ENCODE measurements at places on chromosomes 7 and 10.

GRCh38 chr10:123269675-123270074 lies 115.5 kb downstream of the BUB3 start:
- no peak for DNase-seq

DNA sequence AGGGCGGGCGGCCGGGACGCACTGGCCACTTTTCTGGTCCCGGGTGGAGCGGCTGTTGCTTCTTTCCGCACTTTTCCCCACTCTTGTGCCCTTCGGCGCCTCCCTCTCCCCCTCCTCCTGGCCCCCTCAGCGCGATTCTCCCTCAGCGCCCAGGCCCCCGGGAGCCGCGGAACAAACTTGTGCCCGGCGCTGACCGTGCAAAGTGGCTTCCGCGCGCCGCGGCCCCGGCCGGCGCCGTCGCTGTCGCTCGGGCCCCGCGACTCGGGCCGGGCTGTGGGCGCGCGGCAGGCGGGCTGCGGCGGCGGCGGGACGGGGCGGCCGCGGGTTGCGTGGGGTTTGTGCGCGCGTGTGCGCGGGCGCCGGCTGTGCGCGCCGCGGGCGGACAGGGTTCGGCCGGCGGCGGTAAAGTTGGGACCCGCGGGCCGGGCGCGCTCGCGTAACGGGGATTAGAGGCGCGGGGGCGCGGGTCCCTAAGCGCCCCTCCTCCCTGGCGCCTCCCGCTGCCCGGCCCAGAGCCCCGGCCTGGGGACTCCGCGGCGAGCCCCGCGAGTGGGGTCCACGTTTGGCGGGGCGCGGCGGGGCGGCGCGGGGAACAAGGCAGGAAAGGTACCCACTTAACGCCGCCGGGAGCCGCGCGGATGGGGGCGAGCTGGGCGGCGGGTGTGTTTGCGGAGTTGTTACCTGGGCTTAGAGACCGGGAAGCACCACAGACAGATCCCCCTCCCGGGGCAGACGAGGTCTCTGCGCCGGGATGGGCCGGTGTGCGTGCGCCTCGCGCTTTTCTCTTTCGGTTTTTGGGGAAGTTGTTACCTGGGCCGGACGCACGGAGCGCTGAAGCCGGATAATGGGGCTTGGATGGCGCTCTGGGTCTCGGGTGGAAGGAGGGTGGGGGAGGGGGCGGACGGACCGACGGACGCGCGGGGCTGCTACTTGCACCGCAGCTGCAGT lies 860 bp downstream of the ZEB1 start:
- DNase-seq = peak; percentile 63

DNA sequence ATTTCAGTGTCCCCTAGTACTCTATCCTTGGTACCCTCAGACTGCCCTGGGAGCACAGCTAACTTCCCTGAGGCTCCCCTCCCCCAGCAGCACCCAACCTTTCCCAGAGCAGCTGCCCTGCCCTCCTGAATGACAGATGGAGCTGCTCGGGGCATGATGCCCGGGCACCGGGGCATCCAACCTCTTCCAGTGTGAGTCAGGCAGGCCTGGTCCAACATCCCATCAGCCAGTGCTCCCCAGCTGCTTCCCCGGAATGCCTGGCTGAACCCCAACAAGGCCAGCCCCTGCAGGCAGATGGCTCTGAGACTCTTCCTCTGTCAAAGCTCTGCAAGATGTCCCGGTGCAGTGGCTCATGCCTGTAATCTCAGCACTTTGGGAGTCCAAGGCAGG lies 11.9 kb upstream of the TSPAN15 start:
- DNase-seq = no peak

- no peak for DNase-seq
Measured at GRCh38 chr7:121352323-121352722, 23.5 kb downstream of the WNT16 start.

DNA sequence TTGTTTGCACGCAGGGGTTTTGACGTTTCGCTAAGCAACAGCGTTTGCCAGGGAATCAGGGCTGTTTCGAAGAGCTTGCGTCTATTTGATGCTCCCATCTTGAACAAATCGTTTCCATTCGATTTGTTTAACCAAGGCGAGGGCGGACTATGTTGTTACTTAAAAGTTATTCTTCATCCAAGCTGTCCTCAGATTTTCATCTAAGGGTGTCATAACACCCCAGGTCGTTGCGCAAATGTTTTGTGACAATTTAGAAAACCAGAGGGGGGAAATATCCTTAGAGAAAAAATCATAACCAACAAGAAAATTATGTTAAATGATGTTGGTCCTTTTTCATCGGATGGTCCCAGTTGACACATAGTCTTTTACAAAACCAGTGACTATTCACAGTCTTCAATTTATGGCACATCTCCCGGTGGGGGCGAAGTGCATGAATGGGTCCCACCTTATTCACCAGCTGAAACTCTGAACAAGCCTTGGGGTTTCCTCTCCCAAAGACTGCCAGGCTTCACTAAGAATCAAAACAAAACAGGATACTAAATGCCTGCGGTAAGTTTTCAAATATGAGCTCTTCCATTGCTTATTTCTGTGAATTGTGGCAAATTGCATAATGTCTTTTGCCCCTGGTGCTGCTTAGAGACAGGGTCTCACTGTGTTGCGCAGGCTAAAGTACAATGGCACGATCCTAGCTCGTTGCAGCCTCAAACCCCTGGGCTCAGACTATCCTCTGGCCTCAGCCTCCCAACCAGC lies 109.9 kb downstream of the REEP3 start:
- DNase-seq = no peak

GRCh38 chr7:158432369-158433341 lies 155.0 kb downstream of the PTPRN2 start:
- DNase-seq = no peak

- no peak for DNase-seq
Measured at GRCh38 chr7:132024290-132024689, 467.9 kb upstream of the PODXL start.

- DNase-seq = no peak
Measured at GRCh38 chr7:120695848-120696247, 162.1 kb downstream of the TSPAN12 start.

DNA sequence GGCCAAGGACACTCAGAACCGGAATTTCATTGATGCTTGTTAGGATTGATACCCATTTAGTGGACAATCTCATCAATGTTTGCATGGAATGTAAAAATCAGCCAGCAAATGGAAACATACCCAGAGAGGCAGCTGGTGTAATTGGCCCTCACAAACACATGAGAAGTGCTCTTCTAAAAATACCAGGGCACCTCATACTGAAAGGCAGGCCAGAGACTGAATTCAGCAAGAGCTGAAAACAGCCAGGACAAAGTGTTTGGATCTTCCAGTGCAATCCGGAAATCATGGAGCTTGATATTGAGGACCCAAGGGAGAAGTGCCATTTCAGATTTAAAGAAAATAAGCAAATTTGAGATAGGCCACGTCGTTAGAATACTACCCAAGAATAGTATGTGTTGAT lies 498.6 kb downstream of the GALNT17 start:
- no peak for DNase-seq

DNA sequence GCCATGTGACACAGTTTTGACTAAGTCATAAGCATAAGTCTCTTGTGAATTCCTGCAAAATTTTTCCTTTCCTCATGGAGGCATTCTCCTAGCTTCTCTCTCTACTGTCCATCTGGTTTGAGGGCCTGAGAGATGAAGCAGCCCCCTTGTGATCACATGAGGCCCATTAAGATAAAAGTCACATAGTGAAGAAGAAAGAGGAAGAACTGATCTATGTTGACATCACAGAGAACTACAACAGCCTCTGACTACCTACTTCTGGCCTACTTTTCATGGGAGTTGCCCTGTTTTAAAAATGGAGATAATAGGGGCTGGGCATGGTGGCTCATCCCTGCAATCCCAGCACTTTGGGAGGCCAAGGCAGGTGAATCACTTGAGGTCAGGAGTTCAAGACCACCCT lies 50.4 kb downstream of the TFEC start:
- no peak for DNase-seq

GRCh38 chr7:47380325-47381133 lies 201.4 kb downstream of the TNS3 start:
- no peak for DNase-seq

DNA sequence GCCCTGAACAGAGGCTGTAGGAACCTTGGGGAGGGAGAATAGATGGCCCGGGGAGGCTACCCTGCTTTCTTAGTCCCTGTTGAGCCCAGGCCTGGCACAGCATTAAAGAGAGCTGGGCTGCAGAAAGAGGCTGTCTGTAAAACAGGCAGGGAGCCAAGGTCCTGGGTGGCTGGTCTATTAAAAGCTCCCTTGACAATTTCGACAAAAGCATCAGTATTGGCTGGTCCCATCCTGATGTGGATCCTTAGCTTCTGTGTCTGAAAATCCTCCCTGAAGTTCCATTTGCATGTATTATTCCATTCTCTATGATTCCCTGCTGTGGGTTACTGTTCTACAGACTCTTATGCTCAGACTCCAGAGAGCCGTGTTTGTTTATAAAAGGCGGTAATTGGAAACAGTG lies 158.5 kb downstream of the GALNT17 start:
- DNase-seq = peak; percentile 60

DNA sequence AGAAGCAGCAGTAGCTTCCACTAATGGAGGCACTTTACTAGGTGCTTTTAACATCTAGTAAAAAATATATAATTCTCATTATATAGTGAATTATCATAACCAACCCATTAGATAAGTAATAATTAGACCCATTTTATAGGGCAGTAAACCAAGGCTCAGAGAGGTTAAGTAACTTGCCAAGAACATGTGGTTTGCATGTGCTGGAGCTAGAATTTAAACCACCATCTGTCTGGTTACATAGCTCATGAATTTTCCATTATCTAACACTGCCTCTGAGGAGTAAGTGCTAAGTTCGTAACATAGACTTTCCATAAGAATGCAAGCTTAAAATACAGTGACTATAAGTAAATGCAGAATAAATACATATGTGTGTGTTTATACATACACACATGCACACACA lies 41.9 kb downstream of the CREB3L2 start:
- DNase-seq = no peak

DNA sequence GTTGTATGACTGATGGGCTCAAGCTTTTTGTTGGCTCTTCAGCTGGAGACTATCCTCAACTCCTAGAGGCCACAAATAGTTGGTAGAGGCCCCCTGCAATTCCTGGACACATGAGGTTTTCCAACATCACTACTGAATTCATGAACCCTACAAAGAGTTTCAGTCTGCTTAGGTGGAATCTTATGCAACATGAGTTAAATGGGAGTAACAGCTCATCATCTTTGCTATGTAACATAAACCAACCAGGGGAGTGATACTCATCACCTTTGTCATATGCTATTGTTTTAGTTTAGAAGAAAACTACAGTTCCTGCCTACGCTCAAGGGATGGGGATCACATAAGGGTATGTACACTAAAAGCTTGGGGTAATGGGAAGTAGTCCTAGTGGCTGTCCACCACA lies 729.4 kb downstream of the SORCS1 start:
- DNase-seq = no peak

DNA sequence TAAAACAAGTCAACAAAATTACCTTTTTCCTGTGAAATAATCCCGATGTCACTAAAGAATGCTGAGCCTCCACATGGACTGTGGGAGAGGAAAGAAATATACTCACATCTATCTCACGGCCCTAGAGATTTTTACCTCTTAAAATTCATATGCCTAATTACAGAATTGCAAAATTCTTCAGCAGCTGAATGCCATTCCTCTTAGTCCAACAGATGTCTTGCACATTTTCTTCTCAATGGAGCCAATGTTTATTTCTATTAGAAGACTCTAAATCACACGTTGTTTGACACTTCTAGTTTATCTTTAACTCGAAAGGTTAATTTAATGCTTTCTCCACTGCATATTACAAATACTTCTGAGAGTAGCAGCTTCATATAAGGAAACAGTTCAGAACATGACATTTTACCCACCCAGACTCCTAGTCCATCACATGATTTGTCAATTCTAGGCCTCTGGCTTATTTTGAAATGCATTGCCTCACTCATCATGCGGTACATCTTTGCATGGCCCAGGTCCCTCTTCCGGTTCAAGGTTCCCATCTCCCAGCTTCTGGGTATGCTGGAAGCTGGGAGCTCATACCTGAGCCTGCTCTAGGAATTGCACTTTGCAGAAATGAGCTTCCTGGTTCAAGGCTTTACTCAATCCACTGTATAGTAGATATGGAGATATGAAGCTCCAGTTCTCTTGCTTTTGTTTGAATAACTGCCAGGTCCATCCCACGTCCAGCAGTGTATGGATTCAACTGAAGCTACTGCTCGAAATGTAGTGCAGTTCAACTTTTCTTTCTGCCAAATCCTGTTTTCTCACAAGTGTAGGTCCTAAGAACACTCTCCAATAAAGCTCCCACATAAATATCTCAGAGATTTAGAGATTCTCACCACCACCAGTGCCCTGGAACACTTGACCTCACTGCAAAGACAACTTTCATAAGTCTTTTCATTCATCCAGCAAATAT lies 306.2 kb downstream of the GPR37 start:
- DNase-seq = no peak

DNA sequence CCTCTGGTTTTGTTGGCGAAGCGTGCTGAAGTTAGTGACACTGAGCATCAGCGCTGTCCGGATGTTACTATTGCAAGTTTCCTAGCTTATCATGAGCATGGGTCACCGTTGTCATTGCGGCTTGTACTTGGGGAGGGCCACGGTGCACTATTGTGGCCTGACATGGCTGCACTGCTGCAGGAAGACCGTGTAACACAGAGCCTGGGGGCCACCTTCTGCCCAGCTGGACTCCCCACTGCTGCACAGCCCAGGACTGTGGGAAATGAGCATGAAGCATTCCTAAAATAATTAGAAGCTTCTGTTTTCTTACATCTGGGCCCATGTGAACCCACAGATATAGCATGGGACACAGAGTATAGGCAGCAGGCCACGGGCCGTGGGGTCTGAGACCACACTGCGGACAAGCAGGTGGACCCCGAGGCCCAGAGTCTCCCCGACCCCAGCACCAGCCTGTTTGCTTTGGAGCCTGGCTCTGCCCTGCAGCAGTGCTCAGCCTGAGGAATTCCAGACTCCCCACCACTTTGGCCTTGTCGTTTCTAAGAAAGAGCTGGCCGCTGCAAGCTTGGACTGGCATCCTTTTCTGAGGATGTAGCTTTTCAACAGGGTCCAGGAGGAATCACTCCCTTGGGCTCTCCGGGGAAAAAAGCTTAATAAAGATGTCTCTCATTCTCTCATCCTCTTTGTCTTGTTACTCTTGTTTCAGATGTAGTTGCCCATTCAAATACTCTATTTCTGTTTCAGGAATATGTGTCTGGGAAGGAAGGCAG lies 179.2 kb downstream of the CCDC3 start:
- DNase-seq = no peak

GRCh38 chr7:23700046-23700445 lies 10.0 kb upstream of the STK31 start:
- no peak for DNase-seq

- DNase-seq = no peak
Measured at GRCh38 chr10:7855205-7855604, 36.9 kb downstream of the TAF3 start.

DNA sequence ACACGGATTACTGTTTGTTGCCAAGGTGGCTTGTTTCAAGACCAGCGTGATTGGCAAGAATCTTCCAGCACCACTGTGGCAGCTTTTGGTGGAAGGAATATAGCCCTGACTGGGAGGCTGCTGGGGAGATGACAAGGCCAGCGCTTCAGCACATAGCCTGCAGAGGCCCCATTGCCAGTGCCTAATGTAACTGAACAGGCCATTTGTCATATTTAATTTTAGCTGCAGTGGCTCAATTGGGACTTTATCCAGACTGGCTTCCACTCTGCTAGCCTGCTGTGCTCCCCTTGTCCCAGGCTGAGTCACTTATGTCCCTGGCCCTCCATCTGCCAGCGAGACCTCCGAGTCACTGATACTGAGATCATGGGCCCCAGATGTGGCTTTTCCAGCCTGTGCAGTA lies 483.1 kb downstream of the GALNT17 start:
- peak; percentile 65 for DNase-seq

- no peak for DNase-seq
Measured at GRCh38 chr10:104345515-104345914, 7.2 kb upstream of the ITPRIP start.

Data from left ventricle myocardium superior (tissue), 1 donor.